AG09319 (cell line): ENCODE measurements at places on chromosomes 3 and 15.

DNA sequence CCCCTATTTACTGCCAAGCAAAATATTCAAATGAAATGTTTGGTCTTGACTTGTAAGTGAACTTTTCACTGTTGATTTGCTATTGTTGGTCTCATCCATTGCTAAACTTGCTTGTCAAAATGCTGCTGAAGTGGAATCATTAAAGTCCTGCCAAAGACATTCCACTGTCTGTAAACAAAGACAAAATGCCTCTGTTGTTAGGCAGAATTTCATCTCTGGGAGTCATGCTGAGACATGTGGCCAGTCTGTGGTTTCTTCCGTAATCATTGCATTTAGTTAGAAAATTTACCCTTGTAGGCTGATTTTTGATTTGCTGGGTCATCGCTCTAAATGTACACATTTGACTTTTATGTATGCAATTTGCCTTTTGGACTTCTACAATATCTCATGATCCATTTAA, 577.7 kb downstream of the MECOM start:
- DNase-seq = peak; percentile 95

GRCh38 chr3:59885899-59886400, 836.1 kb upstream of the CFAP20DC start:
- no peak for DNase-seq

DNA sequence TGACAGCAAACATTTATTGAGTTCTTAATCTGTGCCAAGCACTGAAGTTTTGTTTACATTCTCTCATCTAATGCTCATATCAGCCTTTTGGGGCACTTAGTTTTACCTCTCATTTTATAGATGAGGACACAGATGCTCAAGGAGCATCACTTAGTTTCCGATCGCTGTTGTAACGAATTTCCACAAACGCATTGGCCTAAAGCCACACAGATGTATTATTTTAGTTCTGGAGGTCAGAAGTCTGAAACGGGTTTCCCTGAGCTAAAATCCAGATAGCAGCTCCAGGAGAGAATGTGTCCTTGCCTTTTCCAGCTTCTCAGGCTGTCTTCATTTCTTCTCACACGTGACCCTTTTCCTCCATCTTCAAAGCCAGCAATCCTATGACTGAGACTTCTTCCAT, 11.1 kb downstream of the SEMA6D start:
- no peak for DNase-seq

DNA sequence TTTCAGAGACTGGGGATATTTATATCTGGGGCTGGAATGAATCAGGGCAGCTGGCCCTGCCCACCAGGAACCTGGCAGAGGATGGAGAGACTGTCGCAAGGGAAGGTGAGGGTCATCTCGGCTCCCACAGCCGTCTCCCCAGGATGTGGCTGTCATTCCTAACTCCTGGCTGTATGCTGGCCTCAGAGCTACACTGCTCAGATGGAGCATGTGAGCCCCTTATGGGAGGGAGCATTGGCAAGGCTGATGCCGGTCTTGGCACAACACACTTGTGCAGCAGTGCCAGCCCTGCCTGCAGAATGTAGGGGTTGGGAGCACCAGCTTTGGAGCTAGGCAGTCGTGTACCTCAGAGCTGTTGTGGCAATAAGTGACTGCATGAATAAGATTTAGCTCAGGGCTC, 5.2 kb downstream of the RCCD1 start:
- no peak for DNase-seq

DNA sequence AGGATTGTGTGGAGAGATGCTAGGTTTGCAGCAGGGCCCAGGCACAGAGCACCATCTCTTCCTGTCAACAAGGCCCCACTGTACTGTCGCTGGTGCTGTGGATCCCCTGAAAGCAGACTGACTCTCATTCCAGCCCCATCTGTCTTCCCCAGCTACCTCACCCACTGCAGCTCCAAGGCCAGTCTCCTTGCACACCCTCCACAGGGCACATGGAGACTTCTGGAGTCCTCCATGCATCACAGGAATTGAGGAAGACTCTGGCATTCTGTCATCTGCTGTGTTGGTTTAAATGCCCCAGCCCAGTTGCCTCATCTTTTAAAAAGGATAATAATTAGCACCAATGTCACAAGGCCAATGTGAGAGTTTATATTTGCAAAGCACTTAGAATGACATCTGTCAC, 301.2 kb downstream of the RPLP1 start:
- DNase-seq = no peak

DNA sequence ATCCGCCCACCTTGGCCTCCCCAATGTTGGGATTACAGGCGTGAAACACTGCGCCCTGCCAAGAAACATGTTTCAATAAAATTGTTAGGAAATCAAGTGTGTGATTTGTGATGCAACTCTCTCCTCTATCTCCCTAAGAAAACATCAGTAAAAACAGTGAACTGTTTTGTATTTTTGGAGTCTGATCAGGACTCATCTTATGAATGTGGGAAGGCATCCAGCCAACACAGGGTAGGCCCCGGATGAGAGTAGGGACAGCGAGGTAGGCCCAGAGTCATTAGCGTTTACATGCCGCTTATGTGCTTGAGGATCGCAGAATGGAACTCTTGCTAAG, 884 bp upstream of the GLYCTK start:
- DNase-seq = no peak

GRCh38 chr3:146550743-146551510, 6.5 kb upstream of the PLSCR1 start:
- no peak for DNase-seq

DNA sequence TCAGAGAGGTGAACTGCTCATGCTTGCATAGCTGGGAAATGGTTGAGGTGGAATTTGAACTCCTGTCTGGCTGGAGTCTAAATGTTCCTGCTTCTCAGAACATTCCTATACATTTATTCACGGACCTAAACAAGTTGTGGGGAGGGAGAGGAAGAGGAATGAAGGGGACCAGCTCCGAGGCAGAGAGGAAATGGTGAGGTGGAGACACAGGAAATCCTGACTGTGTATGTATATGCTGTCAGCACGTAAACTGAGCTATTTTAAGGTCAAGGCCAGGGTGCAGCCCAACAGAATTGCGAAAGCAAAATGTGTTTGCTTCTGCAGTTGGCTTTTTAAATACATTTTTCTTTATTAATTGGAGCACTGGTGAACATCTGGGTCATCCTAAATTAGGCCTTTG, 74.1 kb upstream of the POMGNT2 start:
- no peak for DNase-seq

- no peak for DNase-seq
Observed at GRCh38 chr3:169337500-169338078, 325.9 kb downstream of the MECOM start.

DNA sequence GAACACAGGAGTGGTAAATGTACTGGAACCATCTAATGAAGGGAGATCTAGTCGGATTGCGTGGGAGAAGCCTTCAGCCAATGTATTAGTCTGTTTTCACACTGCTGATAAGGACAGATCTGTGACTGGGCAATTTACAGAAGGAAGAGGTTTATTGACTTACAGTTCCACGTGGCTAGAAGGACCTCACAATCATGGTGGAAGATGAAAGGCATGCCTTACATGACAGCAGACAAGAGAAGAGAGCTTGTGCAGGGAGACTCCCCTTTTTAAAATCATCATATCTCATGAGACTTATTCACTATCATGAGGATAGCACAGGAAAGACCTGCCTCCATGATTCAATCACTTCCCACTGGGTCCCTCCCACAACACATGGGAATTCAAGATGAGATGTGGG, 17.0 kb downstream of the HRG start:
- DNase-seq = no peak

GRCh38 chr3:134309987-134310700, 59.5 kb upstream of the RYK start:
- DNase-seq = no peak

- DNase-seq = no peak
Observed at GRCh38 chr15:82566690-82567089, 26.4 kb upstream of the RPS17 start.

DNA sequence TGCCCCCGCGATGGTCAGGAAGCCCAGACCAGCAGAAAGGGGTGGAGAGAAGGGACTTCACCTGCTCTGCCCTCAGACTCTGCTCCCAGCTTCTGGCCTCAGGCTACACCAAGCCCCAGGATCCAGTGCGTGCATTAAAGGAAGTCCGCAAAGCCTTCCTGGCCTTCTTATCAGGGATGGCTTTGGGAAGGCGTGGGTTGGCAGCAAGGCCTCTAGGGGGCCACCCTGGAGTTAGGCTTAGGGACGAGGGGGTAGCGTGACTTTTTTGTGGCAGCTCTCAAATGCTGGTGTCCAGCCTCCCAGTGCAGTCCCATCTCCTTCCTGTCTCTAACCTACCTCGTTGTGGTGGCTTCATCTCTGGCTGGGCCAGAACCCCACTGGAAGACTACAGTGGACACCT, 18.9 kb upstream of the RPL29 start:
- DNase-seq = no peak

DNA sequence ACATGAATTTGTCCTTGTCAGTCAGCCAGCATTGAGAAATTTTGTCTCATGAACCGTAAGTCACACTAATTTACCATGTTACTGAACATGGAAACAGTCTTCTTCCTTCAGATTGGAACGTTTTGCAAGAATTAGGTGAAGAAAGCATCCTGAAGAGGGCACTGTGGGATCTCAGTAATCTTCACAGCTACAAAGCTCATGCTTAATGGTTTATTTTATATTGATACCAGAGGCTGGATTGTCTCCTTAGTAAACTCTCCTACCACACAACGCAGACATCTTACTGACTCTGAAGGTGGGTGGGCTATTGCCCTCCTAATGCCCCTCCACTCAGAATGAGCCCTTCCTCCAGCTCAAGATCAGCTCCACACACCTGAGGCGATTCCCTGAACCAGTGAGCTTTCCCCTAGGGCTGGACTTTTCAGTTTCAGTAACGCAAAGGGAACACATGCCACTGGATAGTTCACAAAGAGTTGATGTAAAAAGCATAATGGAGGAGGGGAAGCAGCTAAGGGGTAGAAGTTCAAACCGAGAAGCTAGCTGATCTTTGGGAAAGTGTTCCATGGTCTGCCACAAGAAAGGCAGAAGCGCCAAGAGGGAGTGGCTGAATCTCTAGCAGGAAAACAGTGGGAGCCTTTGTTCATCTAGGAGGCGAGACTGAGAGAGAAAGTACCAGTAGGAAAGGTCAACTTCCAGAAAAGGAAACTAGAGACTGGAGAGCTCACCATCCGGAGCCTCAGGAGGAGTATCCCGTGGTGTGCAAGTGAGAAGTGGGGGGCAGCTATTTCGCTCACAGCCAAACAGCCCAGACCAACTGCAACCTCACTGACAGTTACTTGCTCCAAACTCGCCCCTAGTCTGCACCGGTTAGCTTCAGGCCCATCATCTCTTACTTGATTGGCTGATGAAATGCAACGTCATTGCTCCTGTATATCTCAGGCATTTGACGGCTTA, at the start of gene SLC9C1:
TSS of gene SLC9C1 (minus strand) at position 849 of the 954 bp plus-strand sequence. CDS start 7,425 bp downstream, outside the sequence.
- peak; percentile 25 for DNase-seq

GRCh38 chr15:74302821-74303359, 64.6 kb downstream of the CYP11A1 start:
- no peak for DNase-seq

DNA sequence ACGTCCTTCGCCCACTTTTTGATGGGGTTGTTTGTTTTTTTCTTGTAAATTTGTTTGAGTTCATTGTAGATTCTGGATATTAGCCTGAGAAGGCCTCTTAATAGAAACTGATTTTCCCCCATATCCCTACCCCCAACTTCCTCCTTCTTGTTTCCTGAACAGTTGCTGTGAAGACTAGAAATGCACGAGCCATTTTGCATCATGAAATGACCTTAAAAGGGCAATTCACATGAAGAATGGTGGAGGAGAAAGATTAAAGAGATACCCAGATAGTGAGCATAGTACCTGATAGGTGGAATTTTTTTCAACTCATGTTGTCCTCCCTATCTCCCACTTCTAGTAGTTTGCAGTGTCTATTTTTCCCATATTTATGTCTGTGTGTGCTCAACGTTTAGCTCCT, 55.2 kb upstream of the KCNH8 start:
- no peak for DNase-seq

GRCh38 chr15:61584410-61584809, 355.3 kb upstream of the RORA start:
- no peak for DNase-seq

DNA sequence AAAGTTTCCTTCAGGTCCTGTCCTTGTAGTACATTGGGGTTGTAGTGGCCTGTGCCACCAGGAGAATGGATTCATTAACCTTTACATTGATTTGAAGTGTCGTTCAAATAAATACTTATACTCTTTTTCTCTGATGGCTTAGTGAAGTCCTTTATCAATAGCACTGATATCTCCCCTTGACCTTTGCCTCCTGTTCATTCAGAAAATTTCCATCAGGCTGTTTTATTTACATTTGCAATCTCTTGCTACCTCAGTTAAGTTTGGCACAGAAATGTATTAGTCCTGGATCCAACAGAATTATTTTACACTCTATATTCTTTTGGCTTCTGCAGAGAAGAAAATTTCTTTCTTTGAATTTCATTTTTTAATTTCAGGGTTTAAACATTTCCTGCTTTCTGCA, 497.0 kb downstream of the RBMS3 start:
- no peak for DNase-seq

DNA sequence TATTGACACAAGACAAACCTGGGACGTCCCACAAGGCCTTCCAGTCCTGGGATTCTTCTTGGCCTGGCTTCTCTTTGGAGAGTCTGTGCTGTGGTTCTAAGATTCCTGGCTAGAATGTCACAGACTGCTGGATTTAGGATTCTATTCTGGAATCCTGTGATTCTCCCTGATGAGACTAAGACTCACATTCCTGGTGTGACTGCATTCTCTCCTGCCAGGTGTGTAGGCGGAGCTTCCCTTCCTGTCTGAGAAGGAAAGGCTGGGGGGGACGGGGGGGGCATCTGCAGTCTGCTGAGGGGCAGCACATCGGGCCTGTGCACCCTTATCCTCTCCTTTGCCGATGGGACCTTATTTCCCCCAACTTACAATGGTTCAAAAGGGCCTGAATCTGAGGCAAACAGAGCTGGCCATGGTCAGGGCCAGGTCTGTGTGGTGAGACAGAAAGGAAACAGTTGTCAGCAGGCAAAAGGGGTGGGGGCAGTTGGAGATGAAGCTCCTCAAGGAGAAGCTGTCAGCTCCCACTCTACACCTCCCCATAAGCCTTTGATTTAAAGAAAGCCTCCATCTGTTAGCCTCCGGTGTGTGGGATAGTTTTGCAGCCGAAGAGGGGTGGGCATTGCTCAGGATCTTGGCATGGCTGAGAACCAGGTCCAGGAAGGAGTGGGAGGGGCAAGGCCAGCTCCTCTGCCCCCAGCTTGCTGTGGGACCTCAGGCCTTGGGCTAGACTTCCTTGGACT, 30.9 kb downstream of the VIPR1 start:
- no peak for DNase-seq

- no peak for DNase-seq
Observed at GRCh38 chr3:30667280-30667651, 60.9 kb downstream of the TGFBR2 start.

- DNase-seq = no peak
Observed at GRCh38 chr3:97257942-97258697, 443.7 kb downstream of the EPHA6 start.

GRCh38 chr3:37864904-37865303, 3.2 kb downstream of the CTDSPL start:
- no peak for DNase-seq

DNA sequence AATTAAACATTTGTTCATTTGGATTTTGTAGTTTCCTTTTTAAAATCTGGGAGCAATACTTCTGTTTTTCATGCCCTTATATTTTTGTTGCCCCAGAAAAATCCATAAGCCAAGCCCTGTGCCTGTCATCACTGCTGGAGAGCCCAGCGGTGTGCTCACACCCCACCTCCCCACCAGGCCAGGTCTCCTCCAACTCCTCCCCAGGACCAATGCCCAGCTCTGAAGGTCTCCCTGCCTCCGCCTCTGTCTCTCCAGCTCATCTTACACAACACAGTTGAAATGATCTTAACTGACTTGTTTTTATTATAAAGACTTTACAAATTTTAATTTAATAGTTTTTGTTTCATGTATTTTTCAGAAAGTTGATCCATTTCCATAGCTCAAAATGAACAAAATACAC, 66.4 kb downstream of the RHCG start:
- DNase-seq = no peak

- no peak for DNase-seq
Observed at GRCh38 chr3:73451301-73451944, 173.3 kb downstream of the PDZRN3 start.
